ENCODE measurements at places on chromosomes 6 and 20. TPM values are rescaled to one million over a fixed set of nuclear protein-coding genes. Genes with fewer than 3 reads are reported as not detected.

GTSF1L gene
- not detected for total RNA-seq

PACSIN1 gene
- total RNA-seq: not detected

PDE7B gene
- 15.5 TPM for total RNA-seq

LY6G6C gene
- total RNA-seq: not detected

NKX2-2 gene
- total RNA-seq: not detected

SPATS1 gene
- total RNA-seq: not detected
